Right hindlimb (tissue), 1 donor: ENCODE measurements at places on chromosomes 4 and X.

DNA sequence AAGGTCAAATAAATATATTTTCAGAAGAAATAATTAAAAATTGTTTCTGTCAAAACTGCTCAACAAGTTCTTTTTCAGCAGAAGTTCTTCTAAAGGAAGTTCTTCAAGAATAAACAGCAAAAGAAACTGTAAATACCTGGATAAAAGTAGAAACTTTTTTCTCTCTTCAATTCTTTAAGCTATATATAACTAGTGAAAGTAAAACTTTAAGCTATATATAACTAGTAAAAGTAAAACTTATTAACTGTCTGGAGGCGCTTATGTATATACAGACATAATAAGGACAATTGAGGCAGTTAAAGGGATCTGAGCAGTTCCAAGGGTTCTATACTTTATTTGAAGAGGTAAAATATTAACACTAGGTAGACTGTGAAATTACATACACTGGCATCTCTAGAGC, 126.9 kb downstream of the LRBA start:
- DNase-seq: no peak

GRCh38 chrX:79408623-79409322, 41.6 kb upstream of the ITM2A start:
- DNase-seq: no peak

GRCh38 chrX:97636473-97637140, 752.9 kb downstream of the RPA4 start:
- DNase-seq: no peak

DNA sequence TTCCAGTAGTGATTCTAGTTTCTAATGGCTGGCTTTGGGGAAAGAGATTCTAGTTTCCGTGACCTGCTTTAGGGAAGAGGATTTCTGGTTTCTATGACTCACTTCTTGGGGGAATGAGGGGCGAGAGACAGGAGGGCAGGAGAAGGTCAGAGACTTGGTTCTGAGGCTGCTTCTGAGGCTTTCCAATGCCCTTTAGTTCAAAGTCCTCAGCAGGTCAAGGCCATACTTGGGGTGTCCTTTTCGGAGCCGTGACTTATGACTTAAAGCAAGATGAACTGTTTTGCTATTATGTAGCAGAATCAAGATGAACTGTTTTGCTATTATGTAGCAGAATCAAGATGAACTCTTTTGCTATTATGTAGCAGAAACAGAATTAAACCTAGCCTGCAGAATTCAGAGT, 52.2 kb upstream of the TLR3 start:
- no peak for DNase-seq

GRCh38 chr4:10093801-10094552, 22.6 kb downstream of the WDR1 start:
- no peak for DNase-seq

- no peak for DNase-seq
Measured at GRCh38 chr4:142698552-142698951, 147.5 kb downstream of the INPP4B start.

- DNase-seq: no peak
Measured at GRCh38 chr4:86934147-86934770, 552 bp upstream of the AFF1 start.

- no peak for DNase-seq
Measured at GRCh38 chrX:30880058-30880457, 9.0 kb downstream of the TAB3 start.

DNA sequence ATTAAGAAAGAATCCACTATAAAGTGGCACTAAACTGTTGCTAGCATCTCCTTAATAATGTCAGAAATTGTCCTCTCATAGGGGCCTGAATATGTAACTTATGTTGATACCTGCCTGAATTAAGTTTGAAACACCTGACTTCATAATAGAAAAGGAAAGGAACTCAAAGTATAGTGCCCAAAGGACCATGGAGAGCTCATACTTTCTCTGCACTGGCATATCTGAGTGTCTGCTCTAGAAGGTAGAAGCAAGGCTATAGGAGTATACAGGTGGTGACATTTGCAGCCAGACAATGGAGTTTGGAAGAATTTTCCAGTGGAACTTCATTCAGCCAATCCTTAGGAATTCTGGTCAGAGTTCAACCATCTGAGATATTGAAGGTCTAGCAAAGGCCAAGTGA, 988.9 kb downstream of the RAB28 start:
- no peak for DNase-seq

DNA sequence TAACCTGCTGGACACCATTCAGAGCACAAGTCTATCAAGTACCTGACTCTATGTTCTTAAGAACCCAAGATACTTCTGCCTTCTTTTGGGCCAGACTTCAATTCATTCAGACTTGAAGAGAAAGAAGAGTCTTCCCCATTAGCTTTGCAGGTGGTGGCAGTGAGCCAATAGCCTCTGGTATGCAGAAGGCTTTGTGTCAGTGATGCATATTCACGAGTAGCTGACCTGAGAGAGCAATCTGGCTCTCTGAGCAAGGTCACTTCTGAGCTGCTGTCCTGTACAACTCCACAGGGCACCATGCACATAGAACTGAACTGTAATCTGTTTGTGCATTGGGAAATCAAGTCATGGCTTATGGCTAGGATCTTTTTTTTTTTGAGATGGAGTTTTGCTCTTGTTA, 39.9 kb upstream of the SPINK2 start:
- no peak for DNase-seq

DNA sequence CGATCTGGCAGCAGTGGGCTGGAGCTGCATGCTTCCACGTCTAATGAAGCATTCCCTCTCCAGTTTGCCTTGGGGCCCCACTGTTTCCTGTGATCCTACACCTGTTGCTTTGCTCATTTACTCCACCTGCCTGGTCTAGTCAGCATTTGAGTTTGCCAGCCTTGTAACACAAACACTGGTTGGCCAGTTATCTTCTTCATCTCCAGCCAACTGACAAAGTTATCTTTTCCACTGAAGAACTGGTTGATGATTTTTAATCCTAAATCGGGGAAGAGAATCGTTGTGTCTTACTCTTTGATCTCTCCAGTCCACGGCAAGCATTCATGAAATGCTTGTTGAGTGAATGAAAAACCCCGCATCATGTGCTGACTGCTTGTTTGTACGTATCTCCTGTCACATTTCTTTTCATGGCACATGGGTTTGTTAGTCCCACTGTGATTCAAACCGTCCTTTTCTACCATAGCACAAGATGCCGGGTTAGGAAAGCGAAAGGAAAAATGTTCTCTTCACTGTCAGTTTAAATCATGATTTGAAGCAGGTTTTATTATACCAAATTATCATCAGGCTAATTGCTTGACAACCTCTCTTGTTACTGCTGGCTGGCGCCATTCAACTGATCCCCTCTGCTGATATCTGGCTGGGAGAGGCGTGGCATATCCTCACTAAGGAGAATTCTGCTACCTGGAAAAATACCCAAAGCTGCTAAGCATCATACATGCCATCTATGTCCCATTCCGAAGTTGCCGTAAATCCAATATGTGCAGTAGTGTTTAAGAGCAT, 144.8 kb downstream of the SHROOM3 start:
- DNase-seq: no peak

- DNase-seq: no peak
Measured at GRCh38 chr4:61628282-61628681, 428.2 kb downstream of the ADGRL3 start.

DNA sequence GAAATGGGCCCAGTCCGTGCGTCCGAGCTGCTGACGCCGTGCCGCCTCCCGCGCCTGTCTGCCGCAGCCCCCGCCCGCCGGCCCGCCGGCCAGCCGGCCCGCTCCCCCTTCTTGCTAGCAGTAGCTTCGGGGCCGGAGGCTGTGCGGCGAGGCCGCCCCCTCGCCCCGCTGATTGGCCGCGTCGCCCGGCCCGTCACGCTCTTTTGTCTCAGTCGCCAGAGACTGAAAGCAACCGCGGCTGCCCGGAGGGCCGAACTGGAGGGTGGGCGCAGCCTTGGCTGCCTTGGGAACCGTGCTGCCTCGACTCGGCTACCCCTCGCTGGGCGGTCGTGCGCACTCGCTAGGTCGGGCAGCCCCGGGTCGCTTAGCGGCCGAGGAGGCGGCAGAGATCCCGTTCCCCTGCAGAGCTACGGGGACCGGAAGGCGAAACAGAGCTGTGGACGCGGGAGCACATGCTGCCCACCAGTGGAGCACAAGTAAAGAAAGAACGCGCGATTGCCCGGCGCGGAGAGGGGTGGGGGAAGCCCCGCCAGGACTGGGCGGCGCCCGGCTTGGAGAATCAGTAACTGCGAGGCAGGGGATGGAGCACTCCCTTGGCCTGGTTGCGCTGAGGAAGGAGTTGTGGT, at the start of gene ZCCHC18:
Gene ZCCHC18, plus strand, starts transcription at position 198 of the 626 bp plus-strand sequence. CDS start 1,589 bp downstream, outside the sequence.
- DNase-seq: peak; percentile 79

DNA sequence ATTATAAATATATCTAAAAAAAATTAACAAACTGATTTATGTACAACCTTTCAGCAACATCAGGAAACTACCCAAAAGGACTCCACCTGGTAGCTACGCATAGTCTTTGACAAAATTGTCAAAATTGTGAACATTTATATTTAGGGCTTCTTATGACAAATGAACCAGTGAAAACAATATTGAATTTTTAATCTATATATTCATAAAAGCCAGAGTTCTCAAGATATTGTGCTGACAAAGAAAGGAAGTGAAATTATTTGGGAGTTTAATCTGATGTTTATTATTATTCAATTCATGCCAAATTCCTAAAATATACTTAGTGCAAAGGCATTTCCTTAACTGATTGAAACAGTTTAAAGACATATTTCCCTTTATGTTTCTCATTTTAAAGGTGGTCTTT, 5.3 kb upstream of the SULT1B1 start:
- DNase-seq: no peak

DNA sequence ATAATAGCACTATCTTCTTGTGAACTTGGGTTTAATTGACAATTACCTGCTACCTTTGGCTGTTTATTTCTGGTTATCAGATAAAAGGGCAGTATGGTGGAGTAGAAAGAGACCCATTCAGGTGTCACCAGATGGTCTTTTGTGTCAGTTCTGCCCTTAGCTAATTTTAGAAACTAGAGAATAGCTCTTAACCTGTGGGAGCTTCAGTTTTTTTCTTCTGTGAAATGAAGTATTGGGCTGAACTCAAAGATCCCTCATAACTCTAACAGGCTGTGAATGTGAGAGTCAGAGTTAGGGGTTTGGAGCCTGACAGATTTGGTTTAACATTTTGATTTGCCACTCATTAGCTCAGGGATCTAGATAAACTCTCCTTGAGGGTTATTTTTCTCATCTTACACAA, 335.2 kb downstream of the PPP1R2C start:
- no peak for DNase-seq

GRCh38 chr4:159484864-159485263, 382.0 kb downstream of the RAPGEF2 start:
- no peak for DNase-seq

DNA sequence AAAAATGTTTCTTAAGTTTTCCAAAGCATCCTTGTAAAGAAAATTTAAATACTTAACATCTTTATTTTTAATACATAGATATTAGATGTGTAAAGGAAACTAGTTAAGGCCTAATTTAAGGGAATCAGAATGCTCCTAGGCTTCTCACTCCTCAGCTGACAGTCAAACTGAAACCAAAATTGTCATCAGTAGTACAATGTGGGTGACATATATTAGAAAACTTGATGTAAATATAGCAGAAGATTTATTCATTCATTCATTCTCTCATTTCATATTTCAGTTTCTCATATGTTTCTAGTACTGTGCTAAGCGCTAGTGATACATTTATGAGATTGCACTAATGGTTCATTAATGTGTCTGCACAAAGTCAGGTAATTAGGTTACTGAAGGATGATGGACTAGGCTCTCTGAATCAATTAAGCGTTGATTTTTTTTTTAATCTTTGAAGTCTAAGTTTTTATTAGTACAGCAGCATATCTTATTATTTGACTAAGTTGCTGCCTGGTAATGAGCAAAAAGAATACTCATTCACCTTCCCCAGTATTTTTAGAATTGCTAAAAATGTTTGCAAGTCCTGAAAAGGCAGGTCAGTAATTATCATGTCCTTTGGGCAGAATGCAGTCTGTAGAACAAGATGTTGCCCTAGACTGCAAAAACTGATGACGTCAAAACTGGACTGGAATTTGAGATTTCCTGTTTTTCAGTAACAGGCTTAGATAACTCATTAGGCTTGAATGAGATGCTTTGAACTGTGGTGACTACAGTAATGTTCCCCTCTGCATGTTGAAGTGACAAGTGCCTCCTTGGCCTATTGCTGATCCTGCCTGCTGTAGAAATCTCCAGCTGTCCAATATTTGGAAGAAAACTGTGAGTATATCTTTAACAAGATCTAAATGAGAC, 128.7 kb downstream of the ARHGAP24 start:
- no peak for DNase-seq

DNA sequence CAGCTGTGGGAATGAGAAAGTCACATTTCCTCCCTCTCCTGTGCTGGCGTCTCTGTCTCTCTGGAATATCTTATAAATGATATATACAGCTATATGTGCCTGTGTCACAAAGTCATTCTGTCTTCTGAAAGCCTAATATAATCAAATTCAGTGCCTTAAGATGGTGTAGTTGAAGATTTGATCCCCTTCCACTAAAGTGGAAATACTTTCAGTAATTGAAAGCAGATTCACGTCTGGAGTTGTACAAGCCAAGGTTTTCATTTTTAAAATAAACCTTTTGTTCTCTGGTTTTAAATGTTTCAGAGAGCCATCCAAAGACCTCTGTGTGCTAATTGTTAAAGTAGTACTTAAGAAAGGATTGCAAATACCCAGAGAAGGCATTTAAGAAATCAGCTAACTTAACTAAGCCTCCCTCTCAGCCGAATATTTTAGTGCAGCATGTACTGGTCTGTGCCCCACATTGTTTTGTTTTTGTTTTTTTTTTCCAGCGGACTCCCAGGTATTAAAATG, 206.8 kb downstream of the TENM3 start:
- DNase-seq: no peak

DNA sequence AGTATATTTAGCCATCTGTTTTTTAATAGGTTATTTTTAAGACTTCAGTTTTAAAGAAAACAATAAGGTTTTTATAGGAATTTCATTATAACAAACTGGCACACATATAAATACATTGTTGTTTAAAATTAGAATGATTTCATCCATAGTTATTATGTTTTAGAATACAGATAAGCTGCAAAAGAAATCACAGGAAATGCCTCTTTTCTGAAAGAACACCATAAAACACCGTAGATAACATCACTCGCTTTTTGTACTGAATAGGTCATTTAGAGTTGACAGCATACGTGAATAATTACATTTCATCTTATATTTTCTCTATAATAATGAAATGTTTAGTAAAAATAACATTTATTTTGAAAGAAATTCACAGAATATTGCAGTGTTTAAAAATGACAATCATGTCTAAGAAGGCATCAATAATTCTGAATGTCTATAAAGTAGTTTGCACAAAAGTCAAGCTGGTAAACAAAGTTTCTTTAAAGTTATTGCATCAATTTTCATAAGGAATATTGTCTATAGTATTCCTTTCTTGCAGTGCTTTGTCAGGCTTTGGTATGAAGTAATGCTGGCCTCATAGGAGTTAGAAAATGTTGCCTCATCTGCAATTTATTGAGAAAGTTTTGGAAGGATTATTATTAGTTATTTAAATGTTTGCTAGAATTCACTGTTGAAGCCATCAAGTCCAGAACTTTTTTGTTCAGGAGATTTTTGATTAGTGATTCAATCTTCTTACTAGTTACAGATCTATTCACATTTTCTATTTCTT, 17.9 kb upstream of the VEGFC start:
- DNase-seq: no peak

- no peak for DNase-seq
Measured at GRCh38 chr4:135934026-135934425, 1598.3 kb downstream of the PCDH18 start.

GRCh38 chr4:150280975-150281374, 202.7 kb downstream of the DCLK2 start:
- DNase-seq: no peak
